ENCODE measurements at places on chromosomes 5 and 9. TPM values are rescaled to one million over a fixed set of nuclear protein-coding genes. Genes with fewer than 3 reads are reported as not detected.

ABO gene
- total RNA-seq, result 26.9 TPM

SAXO1 gene
- total RNA-seq, result 0.54 TPM

PLAC8L1 gene
- total RNA-seq, result not detected

ASTN2 gene
- total RNA-seq, result 3.9 TPM

PGGT1B gene
- 20.0 TPM for total RNA-seq

RFESD gene
- total RNA-seq, result 2.6 TPM

C8G gene
- total RNA-seq, result not detected

ZNF366 gene
- total RNA-seq, result 14.7 TPM

RUFY1 gene
- 63.9 TPM for total RNA-seq

ANKDD1B gene
- not detected for total RNA-seq

- H3K27me3 ChIP-seq, result peaks cover 2% of the 10 kb centered on the region
- H3K4me1 ChIP-seq, result no peaks in the 10 kb centered on the region
- no peak for DNase-seq
- no peaks in the 10 kb centered on the region for H3K36me3 ChIP-seq
- H3K4me3 ChIP-seq, result no peak overlapping the region
These were observed 34.0 kb downstream of the PPARGC1B start for GRCh38 chr5:149764086-149764485.

DNA sequence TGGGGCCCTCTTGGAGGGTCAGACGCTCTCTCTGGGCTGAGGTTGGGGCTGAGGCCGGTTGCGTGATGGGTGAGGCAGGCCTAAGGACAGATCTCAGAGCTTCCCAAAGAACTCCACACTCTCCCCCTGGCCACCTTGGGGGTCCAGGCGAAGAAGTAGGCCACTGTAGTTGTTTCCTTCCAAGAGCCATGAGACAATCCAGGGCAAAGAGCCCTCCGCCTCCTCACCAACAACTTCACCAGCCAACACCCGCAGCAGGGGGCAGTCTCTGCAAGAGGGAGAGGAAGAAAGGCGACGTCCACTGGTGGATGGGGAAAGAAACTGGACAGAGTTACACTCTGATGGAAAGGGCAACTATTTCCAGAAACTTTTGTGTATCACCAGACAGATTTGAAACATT lies 10.7 kb downstream of the SLC35A4 start:
- no peaks in the 10 kb centered on the region for H3K27me3 ChIP-seq
- H3K27ac ChIP-seq, result peak overlapping the region; percentile 91
- no peaks in the 10 kb centered on the region for H3K36me3 ChIP-seq
- H3K4me3 ChIP-seq, result no peak overlapping the region
- DNase-seq, result peak; percentile 59

DNA sequence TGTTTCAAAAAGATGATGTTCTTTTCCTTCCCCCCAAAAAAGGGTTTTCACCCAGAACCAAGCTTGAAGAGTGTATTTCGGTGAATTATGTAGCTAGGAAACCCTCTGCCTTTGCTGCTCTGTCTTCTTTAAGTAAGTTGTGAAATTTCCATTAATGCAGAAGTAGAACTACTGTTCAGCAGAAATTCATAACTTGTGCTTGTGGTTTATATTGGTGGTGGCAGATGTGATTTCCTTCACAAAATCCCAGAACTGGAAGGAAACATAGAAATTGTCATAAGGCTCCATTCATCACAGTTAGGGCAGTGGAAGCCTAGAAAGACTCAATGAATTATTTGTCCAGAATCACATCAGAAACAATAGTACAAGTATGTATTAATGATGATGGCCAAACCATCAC lies 42.1 kb upstream of the DAB2 start:
- no peak for DNase-seq
- no peaks in the 10 kb centered on the region for H3K36me3 ChIP-seq
- no peak overlapping the region for H3K4me3 ChIP-seq
- H3K4me1 ChIP-seq, result no peaks in the 10 kb centered on the region
- no peaks in the 10 kb centered on the region for H3K27me3 ChIP-seq
- H3K27ac ChIP-seq, result no peak overlapping the region

GRCh38 chr9:112869041-112869529 lies 21.6 kb downstream of the SLC46A2 start:
- H3K4me3 ChIP-seq, result no peak overlapping the region
- H3K27ac ChIP-seq, result no peak overlapping the region
- H3K27me3 ChIP-seq, result no peaks in the 10 kb centered on the region
- no peaks in the 10 kb centered on the region for H3K4me1 ChIP-seq
- no peaks in the 10 kb centered on the region for H3K36me3 ChIP-seq

DNA sequence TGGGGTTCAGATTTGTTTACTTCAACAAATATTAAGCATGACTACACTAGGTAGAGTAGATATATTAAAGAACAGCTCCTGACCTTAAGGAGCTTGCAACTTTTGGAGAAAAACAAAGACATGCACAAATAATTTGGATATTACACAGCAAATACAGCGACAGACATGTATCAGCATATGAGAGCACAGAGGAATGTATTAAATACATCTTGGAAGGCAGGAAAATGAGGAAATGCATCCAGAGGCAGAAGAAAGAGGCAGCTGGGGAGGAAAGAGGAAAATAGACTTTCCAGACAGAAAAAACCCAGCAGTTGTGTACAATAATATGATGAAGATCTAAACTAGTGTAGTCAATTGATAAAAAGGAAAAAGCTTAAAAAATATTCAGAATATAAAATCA lies 392.2 kb downstream of the PDE4D start:
- no peak overlapping the region for H3K27ac ChIP-seq
- no peaks in the 10 kb centered on the region for H3K36me3 ChIP-seq
- no peak for DNase-seq
- H3K4me3 ChIP-seq, result no peak overlapping the region

GRCh38 chr5:36647046-36647445 lies 40.6 kb downstream of the SLC1A3 start:
- no peaks in the 10 kb centered on the region for H3K4me1 ChIP-seq
- DNase-seq, result no peak
- no peaks in the 10 kb centered on the region for H3K36me3 ChIP-seq
- H3K4me3 ChIP-seq, result no peak overlapping the region
- H3K27me3 ChIP-seq, result no peaks in the 10 kb centered on the region

- no peak overlapping the region for H3K27ac ChIP-seq
- no peaks in the 10 kb centered on the region for H3K36me3 ChIP-seq
- H3K4me3 ChIP-seq, result no peak overlapping the region
- H3K27me3 ChIP-seq, result no peaks in the 10 kb centered on the region
- no peaks in the 10 kb centered on the region for H3K4me1 ChIP-seq
These were observed 30.9 kb upstream of the TNFSF15 start for GRCh38 chr9:114836769-114837168.

GRCh38 chr9:69454321-69454720 lies 129.3 kb downstream of the ENTREP1 start:
- H3K27ac ChIP-seq, result peak overlapping the region; percentile 3
- no peaks in the 10 kb centered on the region for H3K27me3 ChIP-seq
- peaks cover 30% of the 10 kb centered on the region for H3K4me1 ChIP-seq
- DNase-seq, result no peak
- no peak overlapping the region for H3K4me3 ChIP-seq
- no peaks in the 10 kb centered on the region for H3K36me3 ChIP-seq

GRCh38 chr5:111673891-111674626 lies 82.9 kb downstream of the NREP start:
- H3K4me3 ChIP-seq, result no peak overlapping the region
- no peak for DNase-seq
- no peaks in the 10 kb centered on the region for H3K27me3 ChIP-seq

DNA sequence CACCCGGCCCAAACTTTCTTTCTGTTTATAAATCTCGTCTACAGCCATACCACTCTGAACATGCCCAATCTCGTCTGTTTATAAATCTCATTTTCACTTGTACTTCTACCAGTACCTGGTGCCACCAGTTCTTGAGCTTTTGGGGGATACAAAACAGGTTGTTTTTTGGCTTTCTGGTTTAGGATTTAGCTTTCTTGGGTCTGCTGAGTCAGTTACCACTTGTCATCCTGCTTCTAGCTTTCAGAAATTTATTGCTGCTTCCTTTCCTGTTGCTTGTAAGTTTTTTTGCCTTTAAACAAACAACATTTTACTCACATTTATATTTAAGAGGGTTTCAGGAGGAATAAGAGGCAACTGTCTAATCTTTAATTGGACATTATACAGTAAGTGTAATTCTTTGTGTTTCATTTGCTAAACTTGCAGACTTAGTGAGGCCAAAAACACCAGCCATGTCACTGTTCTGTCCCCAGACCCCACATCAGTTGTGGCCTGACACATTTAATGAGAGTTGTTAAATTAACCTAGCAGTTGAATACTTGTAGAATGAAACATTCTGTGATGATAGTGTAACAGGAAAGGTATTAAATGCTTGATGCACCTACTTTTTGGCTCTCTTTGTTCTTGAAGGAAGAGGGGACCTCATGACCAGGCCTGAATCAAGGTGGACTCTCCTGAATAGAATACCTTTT lies 11.8 kb downstream of the NDFIP1 start:
- no peak overlapping the region for H3K4me3 ChIP-seq
- H3K27ac ChIP-seq, result no peak overlapping the region
- peaks cover 40% of the 10 kb centered on the region for H3K4me1 ChIP-seq
- no peaks in the 10 kb centered on the region for H3K27me3 ChIP-seq
- DNase-seq, result no peak

DNA sequence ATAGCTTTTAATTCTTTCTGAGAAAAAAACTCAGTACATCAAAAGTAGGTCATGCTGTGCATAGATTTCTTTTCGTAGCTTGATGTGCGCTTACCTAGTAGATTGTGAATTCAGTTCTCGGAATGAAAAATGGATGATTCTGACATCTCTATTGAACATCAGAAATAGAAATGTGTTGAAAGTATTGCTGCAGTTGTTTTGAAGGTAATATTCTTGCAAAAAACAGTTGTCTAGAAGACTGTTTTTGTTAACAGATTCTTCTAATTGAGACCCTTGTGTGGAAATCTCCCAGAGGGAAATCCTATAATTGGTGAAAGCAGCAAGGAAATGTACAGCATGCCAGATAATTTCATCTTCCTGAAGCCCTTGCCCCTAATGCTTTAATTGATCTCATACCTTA lies 54.5 kb downstream of the MACIR start:
- H3K4me1 ChIP-seq, result no peaks in the 10 kb centered on the region
- H3K27ac ChIP-seq, result no peak overlapping the region
- no peak overlapping the region for H3K4me3 ChIP-seq
- H3K36me3 ChIP-seq, result no peaks in the 10 kb centered on the region
- no peaks in the 10 kb centered on the region for H3K27me3 ChIP-seq
- no peak for DNase-seq

DNA sequence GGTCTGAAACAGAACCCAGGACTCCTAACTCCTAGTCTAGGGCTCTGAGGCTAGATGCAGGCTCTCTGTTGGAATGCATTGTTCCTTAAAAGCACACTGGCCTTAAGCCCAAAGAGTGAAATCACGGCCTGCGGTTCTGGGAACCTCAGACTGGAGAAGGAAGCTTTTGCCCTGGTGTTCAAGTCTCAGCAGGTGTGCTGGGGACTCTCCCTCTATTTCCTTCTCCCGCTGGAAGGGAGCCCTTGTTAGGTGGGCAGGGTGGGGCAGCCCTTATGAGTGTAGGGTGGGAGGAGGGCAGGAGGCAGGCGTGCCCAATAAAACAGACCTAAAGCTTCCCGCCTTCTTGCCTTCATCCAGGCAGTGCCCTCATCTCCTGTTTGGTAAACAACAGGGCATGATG lies 1.8 kb upstream of the PPARGC1B start:
- no peak for DNase-seq
- no peak overlapping the region for H3K27ac ChIP-seq
- no peaks in the 10 kb centered on the region for H3K4me1 ChIP-seq
- H3K27me3 ChIP-seq, result no peaks in the 10 kb centered on the region
- H3K4me3 ChIP-seq, result no peak overlapping the region
- no peaks in the 10 kb centered on the region for H3K36me3 ChIP-seq

DNA sequence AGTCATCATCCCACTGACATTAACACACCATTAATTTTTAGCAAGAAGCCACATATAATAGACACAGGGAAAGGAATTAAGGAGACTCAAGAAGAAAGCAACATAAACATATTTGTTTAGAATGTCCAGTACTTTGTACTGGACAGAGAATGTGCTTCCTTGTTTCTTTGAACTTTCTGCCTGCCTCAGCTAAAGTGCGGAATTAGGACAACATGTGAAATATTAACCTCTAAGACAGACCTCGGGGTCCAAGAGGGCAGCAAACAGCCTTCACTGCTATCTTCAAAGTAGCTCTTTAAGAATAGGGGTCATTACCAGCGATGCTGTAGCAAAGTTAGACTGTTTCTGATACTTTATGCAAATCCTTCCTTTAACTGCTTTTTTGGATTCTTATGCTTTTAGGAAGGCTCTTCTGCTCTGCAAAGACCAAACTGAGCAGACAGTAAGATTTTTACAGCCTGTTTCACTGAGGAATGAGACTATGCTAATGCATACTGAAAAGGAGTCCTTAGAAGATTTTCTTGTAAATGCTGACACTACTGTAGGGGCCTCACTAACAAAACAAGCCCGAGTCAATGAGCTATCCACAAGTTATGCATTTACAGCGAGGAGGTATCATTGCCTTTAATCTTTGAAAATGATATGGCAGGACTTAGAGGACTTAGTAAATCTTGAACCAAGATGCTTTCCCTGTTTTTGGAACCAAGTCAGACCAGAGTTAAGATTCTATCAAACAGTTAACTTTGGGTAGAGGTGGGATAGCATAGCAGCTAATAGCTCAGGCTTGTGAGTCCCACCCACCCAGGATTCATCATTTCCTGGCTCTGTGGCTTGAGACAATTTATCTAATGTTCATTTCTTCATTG lies 23.8 kb downstream of the DAB2 start:
- no peak for DNase-seq
- peak overlapping the region; percentile 79 for H3K27ac ChIP-seq
- peaks cover 3% of the 10 kb centered on the region for H3K4me1 ChIP-seq
- no peaks in the 10 kb centered on the region for H3K27me3 ChIP-seq
- no peaks in the 10 kb centered on the region for H3K36me3 ChIP-seq

- no peaks in the 10 kb centered on the region for H3K4me1 ChIP-seq
- H3K27ac ChIP-seq, result no peak overlapping the region
- DNase-seq, result no peak
- H3K36me3 ChIP-seq, result no peaks in the 10 kb centered on the region
- H3K27me3 ChIP-seq, result no peaks in the 10 kb centered on the region
These were observed 14.8 kb upstream of the PSMD5 start for GRCh38 chr9:120857481-120857880.

DNA sequence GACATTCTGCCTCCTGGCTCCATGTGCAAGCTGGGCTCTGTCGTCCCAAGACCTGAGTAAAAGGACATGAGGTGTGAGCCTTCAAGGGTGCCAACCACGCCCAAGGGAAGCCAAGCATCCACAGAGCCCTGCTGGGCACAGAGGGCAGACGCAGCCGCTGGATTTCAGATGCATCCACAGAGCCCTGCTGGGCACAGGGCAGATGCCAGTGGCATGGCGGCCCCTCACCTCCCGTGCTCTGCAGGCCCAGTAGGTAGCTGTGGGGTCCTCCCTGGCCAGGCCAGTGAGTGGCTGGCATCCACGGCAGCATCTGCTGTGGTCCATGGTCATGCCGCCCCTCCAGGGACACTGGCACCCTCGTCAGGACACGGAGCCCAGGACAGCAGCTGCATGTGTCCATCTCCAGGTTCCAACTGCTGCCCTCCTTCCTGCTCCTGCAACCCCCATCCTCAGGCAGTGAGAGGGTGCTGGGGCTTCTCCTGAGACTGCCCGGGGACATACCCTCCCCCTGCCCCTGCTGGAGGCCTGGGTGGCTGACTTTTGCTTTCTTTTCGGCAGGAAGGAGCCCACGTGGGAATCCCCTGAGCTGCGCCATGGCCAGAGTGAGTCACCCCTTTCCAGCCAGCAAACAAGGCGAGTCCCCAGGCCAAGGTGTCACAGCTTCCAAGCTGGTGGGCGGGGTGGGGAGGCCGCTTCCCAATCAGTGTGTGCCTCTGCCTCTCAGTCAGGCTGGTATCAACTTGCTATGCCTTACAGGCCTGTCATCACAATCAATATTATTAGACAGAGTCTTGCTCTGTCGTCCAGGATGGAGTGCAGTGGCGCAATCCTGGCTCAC lies 4.0 kb upstream of the TRAF2 start:
- H3K27ac ChIP-seq, result no peak overlapping the region
- DNase-seq, result no peak
- H3K4me3 ChIP-seq, result no peak overlapping the region
- no peaks in the 10 kb centered on the region for H3K27me3 ChIP-seq

Data from thyroid gland (tissue), 4 donors.